ENCODE measurements at places on chromosomes 5 and 9.

- DNase-seq: no peak
Measured at GRCh38 chr5:23484096-23484495, 23.3 kb upstream of the PRDM9 start.

DNA sequence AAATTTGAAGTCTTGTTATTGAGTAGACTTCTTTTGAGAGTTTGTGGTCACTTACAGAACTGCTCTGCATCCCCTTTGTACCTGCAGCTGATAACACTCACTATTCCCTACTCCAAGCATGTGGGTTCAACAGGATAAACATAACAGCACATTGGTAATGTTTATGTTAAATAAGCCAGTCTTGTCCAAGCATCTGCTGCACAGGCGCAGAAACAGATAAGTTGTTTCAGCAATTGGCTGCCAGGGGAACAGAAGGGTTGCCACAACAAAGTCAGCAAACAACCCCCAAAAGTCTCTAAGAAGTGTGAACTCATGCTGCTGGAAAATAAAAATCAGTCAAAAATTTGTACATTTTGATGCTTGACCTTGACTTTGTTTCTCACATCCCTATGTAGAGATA is 174.6 kb downstream of the GDNF start:
- DNase-seq: no peak

GRCh38 chr9:137396634-137397367 is 26.2 kb downstream of the EXD3 start:
- no peak for DNase-seq

DNA sequence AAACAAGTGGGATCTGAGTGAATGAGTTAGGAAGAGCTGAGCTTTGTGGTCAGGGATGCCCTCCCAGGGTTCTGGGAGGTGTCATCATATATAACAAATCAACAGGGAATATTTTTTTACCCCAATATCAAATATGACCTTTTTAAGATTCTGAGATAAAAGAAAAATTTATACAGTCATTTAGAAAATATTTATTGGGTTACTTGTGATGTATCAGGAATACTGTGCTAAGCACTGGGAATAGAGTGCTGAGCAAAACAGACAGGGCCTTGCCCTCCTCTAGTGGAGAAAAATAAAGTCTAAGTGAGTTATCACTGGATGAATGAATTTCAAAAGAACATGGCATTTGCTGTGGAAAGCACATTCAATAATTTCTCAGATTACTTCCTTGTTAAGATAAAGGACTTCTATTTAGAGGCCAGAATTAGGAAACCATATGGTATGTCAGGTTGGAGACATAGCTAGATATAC is 102.9 kb downstream of the BOD1 start:
- DNase-seq: no peak

DNA sequence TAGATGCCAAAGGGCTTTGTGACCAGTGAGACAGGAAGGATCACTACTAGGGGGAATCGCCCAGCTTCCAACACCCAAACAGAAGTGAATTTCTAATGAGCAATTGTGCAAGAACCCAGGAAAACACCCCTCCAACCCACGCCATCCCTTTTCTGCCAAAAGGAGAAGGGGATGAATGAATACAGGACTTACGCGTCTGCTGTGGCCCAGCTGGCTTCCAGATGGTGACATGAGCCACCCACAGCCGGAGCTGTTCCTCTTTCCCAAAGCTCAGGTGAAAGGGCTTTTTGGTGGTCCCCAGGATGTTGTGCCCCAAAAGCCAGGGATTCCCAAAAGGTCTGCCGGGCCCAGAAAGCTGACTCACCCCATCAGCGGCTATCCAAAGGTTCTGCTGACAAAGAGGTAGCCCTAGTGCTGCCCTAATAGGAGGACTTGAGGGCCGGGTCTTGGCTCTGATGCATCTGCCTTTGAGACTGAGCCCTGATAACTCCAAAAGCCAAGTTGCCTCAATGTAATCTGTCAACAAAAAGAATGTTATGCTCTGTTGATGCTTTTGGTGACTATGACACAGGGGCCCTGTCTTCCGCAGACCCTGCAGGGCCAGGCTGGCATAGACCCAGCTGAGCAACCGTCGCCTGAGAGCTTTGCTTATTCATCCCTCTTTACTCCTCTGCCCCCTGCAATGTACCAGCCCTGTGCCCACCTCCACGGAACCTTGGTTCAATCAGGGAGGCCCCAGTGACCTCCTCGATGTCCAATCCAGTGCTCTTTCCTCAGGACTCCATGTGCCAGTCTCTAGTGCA is 14.5 kb downstream of the GSN start:
- DNase-seq: no peak

DNA sequence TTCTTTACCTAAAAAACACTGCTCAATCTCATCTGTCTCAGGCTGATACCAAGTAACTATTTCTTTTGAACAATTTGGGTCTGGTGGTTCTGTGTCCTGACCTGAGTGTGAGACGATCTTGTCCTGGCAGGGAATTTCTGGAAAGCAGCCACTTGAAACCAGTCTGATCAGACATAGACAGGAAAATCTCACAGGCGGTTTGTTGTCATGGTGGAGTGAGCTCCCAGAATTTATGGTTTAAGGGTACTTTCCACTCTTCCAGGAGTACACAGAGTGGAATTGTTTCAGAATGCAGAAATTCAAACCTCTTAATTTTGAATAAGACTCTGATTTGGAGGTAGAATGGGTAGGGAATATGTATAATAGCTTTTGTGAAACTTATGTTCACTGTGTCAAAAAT is 268.2 kb downstream of the ISL1 start:
- DNase-seq: no peak

- no peak for DNase-seq
Measured at GRCh38 chr5:134935711-134936602, 31.0 kb downstream of the PCBD2 start.

DNA sequence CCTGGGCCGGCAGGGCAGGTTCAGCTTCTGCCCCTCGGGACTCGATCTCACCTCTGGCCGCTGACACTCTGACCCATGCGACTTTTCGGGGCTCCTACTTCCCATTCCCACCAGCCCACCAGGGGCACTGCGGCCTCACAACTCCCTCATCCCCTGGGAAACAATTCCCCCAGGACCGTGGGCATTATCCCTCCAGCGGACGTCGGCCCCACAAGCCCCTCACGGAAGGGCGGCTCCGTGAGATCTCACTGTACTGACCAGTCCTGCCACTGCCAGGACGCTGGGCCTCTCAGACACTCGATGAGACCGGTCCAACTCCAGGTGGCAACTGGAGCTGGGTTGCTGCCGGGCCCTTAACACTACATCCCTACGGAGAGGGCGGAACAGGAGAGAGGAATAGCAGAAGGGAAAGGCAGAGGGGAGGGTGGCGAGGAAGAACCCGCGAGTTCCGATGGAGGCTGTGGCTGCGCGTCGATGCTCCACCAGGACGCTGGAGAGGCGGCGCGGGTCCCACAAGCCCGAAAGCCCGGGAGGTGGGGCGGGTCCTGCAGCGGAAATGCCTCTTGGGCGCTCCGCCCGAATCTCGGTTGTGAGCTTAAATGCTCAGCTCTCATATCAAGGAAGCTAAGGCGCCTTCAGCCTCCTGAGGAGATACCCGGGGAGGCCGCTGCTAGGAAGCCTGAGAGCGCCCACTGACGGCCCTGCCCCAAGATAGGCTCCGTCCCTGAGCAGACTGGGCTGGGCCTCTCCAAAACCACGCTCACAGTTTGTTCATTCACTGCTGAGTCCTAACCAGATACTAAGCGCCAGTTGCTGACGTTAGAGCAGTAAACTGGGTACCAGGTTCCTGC is 36.3 kb downstream of the VCP start:
- no peak for DNase-seq

- DNase-seq: no peak
Measured at GRCh38 chr5:109853377-109853776, 163.7 kb downstream of the MAN2A1 start.

- no peak for DNase-seq
Measured at GRCh38 chr5:54753034-54753433, 232.4 kb downstream of the ESM1 start.

- DNase-seq: no peak
Measured at GRCh38 chr5:39092581-39093351, 18.6 kb upstream of the RICTOR start.

DNA sequence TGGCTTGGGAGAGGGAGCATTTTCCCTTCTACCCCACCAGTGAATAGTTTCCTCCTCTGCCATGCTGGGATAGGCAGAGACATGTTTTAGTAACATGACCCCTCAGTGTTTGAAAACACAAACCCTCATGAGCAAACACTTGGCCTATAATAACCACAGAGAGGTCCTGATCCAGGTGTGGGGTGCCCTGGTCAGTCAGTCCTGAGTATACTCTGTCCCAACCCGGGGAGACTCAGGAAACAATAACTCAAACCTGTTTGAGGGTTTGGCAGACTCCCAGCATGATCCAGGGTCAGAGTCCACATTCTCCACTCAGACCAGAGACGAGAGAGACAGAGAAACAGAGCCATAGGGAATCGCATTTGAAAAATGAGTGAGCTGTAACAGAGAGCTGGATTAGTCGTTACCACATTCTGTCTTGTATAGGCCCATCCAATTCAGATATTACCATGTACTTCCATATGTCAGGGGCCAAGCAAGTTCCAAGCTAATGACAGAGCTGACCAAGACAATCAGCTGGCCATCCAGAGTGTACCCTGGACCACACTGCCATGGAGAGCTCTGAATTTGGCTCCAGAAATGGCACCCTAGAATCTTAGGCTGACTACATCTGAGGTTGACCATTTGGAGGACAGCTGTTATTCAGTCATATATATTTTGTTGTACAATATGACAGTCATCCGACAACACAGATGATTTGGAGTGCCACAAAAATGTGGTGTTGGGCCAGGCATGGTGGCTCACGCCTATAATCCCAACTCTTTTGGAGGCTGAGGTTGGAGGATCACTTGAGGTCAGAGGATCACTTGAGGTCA is 4.2 kb upstream of the CA9 start:
- no peak for DNase-seq

Measured in T follicular helper cell (primary cell).